Fibroblast of skin of left quadriceps (primary cell): ENCODE measurements at places on chromosomes 11 and 22.

- peak; percentile 22 for DNase-seq
Observed at GRCh38 chr11:88849368-88849767, 216.4 kb downstream of the GRM5 start.

DNA sequence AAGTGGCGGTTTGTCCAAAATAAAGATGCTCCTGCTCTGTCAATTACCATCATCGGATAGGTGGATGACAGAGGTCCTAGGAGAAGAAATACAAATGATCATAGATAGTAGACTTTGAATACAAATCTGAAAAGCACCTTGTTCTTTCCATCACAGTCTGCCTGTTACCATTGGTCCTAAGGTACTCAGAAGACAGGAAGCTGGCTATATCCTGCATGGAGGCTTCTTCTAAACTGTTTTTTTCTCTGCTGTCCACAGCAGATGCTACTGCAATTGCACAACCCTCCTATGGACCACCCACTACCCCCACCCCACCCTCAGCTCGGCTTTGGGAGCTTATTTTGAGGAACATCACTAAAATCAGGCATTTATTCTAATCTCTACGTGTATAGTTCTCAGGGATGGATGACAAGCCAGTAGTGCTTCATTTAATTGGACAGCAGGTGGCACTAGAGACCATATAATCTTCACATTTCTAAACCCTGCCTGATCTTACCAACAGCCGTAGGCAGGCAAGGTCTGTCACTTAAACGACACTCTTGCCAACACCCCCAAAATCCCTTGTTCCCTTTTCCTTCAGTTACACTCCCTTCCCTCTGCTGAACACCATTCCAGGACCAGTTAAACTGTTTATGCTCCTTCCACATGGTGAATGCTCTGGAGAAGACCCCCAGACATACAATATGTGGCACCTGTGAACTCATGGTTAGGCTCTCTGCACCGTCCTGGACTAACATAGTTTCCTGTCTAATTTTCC lies 6.6 kb upstream of the PTS start:
- no peak for DNase-seq

- DNase-seq = no peak
Observed at GRCh38 chr11:86636275-86636674, 36.1 kb downstream of the ME3 start.

GRCh38 chr11:108302121-108302785 lies 79.4 kb downstream of the ATM start:
- no peak for DNase-seq

- DNase-seq = no peak
Observed at GRCh38 chr11:80458376-80458775, 1017.5 kb upstream of the TENM4 start.

DNA sequence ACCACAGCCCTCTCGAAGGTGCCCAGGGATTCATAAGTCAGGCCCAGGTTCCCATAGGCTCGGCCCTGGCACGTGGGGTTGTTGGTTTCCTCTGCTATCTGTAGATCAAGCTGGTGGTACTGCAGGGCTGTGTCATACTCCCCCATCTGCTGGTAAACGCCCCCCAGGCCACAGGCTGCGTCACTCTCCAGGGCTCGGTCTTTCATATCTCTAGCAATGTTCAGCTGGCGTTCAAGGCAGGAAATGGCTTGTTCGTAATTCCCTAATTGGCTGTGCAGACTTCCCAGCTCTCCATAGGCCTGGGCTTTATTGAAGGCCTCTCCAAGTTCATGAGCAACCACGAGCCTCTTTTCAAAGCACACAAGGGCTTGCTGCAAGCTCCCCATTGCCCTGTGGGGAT lies 186.4 kb upstream of the PITPNB start:
- DNase-seq = no peak

DNA sequence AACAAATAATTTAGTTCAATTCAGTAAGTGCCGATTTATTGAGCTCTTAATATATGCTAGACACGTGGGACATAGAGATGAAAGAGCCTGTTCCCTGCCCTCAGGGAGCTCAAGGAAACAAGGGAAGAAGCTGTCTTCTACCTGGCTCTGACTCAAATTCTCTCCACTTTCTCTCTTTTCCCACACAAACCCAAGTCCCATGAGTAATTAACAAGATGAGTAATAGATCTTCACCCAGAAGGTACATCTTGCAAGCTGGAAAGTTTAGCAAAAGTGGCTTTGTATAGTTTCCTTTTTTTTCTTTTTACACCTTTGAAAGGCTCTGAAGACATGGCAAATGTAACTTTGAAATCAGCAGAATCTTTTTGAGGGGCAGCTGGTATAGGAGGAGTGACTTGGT lies 48.2 kb upstream of the CHST1 start:
- DNase-seq = no peak

DNA sequence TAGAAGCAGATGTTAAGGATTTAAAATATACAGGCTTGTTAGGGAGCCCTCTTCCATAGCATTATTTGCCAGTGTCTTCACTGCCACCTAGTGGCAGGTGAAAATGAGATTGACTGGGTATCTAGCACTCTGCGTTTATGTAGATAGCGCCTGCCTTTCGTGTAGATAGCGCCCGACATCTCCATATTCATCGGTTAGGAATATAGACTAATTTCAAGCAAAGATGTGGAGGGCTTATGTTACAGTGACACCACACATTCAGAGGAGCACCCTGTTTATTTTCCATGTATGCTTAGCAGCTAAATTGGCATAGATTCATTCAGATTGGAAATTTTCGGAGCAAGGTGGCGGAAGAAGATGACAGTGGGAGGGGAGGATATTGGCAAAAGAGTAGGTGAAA lies 72.0 kb downstream of the SLC5A12 start:
- peak; percentile 64 for DNase-seq

- DNase-seq = no peak
Observed at GRCh38 chr22:17260950-17261349, 41.7 kb upstream of the ADA2 start.

DNA sequence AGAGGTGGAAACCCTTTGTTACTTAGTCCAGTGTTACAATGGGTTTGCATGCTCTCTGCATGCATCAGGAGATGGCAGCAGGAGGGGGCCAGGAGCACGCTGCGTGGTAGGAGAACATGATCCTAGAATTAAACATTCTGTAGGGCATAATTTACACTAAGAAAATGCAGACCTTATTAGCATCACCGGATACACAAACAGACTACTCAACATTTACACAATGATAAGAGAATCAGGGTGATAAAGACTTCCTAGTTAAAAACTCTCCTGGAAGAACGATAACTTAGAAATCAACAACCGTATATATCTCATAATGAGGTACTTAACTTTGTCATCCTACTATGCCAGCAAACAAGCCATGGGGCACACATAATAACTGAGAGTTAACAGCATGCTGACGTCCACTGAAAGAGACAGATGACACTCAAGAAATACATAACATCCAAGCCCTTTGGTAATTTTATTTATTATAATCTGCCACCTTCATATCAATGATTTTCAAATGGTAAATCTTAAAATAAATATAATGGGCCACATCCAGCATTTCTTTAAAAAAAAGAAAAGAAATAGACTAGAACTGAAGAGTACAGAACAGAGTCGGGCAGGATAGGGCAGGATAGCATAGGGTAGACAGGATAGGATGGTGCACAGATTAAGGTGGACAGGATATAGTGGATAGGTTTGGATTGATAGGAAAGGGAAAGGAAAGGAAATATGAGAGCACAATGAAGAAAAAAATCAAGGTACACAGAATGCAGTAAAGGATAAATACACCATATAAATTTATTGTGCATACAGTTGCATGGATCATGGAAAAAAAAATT lies 27.5 kb downstream of the CADM1 start:
- no peak for DNase-seq

DNA sequence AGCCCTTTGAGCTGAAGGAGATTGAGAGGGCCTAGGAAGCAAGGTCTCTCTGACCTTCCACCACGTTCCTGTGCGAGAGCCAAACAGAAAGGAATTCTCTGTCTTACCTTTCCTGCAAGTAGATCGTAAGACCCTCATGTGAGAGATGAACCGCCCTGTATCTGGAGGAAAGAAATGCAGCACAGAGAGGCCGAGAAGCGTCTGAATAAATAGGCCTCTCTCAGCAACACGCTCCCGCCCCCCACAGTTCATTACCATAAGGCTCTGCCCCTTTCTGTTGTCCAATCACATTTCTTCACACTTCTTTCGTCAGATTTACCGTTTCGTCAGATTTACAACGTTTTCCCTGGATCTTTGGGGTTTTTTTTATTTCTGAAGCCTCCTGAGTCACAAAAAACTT lies 90.3 kb downstream of the BLID start:
- no peak for DNase-seq

DNA sequence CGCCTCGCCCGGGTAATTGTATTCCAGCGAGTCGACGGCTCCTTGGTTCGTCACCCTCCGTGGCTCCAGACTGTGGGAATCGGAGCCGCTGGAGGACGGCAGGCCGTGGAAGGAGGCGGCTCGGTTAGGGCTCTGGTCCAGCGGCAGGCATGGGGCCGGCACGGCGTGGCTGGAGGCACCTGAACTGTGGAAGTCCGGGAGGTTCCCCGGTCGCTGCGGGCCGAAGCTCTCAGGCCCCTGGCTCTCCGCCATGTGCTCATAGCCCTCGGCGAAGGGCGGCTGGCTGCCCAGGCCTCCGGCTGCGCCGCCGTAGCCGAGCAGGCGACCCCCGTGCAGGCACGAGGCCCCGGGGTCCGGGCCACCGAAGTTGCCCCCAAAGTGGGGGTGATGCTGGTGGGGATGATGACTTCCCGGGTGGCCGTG lies 1.7 kb downstream of the MN1 start:
- DNase-seq = no peak

GRCh38 chr22:50338860-50339462 lies 4.2 kb upstream of the PPP6R2 start:
- DNase-seq = no peak

GRCh38 chr11:91776655-91777054 lies 448.0 kb upstream of the FAT3 start:
- DNase-seq = no peak

DNA sequence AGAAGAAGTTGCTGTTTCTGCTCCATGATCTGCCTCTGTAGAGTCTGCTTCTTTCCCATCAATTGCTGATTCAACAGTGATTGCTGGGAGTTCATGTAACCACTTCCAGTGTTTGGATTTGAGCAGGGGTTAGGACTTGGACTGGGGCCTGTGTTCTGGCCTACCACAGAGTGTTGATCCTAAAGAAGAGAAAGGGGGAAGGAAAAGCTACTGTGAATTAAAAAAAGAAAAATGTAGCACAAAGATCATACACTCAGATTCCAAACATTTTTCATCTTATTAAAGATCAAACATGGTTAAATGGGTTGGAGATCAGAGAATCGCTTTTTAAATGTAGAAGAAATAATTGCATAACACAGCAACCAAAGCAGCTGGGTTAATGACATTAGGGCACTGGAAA lies 67.6 kb upstream of the MTMR2 start:
- no peak for DNase-seq

GRCh38 chr22:29475550-29475949 lies 4.5 kb upstream of the NEFH start:
- no peak for DNase-seq

DNA sequence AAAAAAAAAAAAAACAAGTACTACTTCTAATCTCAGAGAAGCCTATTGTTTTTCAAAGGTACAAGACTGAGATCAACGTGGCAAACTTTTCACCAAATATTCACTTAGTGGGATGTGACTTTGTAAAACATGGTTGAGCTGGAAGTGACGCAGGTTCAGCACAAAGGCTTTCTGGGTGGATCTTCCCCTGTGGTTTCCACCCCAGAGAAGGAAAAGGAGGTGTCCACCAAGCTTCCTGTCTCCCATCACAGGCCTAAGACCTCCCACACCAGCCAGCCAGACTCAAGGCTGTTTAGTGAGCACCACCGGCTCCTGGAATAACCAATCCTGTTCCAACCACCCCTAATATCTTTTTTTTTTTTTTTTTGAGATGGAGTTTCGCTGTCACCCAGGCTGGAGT lies 5.7 kb downstream of the TMEM184B start:
- no peak for DNase-seq

DNA sequence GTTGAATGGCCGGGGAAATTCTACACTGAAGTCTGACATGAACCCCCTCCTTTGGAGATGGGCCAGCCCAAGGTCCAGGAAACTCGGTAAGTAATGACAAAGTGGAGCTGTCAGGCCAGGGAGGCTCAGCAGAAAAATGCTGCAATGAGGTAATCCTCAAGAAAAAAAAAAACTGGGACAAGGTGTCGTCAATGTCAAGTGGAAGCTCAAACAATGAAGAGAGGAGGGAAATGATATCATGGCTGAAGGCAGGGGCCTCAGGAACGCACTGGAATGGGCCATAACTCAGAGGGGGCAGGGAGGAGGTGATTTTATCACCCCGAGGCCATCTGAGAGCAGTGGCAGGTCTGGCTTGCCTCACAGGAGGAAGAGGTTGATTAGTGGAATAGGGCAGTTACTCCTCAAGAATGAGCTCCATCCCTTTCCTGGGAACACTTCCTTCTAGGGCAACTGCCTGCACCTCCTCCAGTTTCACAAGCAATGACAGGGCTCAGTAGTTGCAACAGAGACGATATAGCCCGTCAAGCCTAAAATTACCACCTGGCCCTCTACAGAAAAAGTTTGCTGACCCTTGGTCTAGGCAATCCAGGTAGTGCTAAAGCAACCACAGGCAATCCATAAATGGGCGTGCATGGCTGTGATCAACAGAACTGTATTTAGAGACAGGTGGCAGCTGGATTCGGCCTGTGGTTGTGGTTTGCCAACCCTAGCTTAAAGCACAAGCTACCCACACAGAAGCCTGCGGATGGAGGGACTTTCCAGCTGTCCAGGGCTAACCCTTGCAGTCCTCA lies 65.2 kb downstream of the FBXO7 start:
- no peak for DNase-seq
